Activated naive CD4-positive, alpha-beta T cell treated with anti-CD3 and anti-CD28 coated beads, Interleukin-2, amount 10 ng/mL, durations not matched to agents 7 days and 5 days (primary cell): ENCODE measurements at places on chromosomes 2 and 18.

DNA sequence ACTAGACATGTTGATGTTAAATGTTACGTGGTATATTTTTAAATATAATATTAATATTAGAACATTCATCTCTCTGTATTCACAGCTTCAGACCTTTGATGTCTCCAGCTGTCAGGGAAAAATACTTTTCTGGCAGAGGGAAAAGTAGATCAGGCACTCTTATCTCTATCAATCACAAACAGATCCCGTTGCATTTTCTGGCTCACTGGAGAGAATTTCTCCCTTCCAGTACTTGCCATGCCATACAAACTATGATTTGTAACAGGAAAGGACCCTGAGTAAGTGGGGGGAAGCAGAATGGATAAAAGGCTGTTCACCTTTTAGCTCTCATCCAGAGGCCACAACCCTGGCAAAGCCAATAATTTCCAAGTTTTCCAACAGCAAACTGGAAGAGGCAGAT lies 158.0 kb downstream of the TCF4 start:
- DNase-seq = no peak

DNA sequence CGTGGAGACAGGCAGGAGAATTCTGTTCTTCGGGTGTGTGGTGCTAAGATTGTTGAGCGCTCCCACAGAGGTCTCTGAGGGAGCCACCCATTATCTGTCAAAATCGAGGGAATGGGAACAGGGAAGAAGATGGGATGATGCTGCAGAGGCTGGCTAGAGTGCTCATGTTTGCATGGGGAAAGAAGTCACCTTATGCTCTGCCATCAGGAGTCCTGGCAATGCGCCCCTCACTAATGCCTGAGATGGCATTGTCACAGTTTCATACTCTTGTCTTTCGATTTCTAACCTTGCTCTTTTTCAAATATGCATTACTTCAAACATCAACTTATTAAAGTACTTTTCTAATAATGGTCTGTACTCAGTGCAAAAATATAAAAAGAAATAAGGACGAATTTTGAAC lies 463.3 kb upstream of the CELF4 start:
- no peak for DNase-seq

DNA sequence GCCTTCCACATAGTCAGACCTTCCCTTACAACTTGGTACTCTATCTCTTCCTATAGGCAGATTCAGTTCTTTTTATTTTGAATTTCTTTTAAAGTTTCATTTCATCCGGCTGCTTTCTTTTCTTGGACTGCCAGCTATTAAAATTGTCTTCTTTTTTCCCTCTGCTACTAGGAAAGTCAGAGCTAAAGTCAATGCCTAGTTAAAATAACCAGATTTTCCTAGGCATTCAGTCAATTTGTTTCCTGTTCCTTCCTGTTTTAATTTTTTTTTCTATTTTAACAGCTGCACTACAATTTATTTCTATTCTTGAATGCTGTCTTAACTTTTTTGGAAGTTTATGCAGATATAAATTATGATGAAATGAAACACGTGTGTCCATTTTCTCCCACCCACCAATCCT lies 84.8 kb downstream of the EVA1A start:
- DNase-seq = no peak

GRCh38 chr2:20578895-20579825 lies 71.7 kb downstream of the HS1BP3 start:
- no peak for DNase-seq

GRCh38 chr2:64655873-64656272 lies 2.2 kb upstream of the SERTAD2 start:
- DNase-seq = no peak

GRCh38 chr2:3148716-3149115 lies 228.9 kb downstream of the EIPR1 start:
- DNase-seq = no peak

DNA sequence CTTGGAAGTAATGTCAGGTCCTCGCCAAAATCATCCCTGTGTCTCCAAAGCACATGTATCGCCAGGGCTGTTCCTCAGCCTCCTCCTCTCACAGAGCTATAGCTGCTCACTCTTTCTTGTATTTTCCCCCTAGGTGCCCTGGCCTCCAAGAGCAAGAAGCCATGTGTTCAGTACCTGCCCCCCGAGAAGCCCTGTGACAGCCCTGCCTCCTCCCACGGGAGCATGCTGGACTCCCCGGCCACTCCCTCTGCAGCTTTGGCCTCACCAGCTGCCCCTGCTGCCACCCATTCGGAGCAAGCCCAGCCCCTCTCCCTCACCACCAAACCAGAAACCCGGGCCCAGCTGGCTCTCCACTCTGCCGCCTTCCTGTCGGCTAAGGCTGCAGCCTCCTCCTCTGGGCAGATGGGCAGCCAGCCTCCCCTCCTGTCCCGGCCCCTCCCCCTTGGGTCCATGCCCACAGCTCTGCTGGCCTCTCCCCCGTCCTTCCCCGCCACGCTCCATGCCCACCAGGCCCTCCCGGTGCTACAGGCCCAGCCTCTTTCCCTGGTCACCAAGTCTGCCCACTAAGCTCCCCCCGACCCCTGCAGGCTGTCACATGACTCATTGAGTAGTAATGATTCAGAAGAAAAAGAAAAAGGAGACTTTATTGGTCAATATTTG lies 18.8 kb downstream of the TGOLN2 start:
- no peak for DNase-seq

DNA sequence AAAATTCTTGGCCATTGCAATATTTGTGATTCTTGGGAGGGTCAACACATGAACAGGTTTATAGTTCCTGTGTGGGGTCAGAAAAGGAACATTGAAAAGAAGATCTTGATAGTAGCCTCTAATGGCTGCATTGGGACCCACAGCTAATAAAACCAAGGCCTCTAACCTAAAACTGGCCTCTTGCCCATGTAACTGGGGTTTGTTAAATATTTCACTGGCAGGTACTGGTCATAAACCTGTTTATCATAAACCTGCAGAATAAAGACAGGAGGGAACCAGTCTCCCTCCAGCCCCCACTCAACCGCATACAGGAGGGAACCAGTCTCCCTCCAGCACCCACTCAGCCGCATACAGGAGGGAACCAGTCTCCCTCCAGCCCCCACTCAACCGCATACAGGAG lies 125.3 kb downstream of the PXDN start:
- no peak for DNase-seq

- no peak for DNase-seq
Measured at GRCh38 chr2:149033716-149034115, 4.8 kb upstream of the LYPD6B start.

- no peak for DNase-seq
Measured at GRCh38 chr2:230220347-230220969, 674 bp upstream of the SP110 start.

DNA sequence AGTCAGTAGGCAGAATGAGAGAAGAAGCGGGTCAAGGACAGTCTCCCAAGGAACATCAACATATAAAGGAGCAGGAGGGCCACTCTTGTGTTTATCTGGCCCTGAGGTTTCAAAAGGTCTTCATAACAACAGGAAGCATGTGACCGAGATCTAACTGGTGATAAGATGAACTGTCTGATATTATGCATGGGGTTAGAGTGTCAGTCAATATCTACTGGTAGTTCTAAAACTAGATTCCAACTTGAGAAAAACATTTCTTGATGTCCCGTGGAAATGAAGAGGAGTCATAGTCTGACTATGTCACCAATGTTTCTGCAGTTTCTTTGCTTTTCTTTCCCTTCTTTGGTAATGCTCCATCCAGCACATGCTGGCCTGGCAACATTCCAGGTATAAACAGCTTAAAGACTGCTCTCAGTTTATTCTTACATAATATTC lies 77.5 kb upstream of the ITPRID2 start:
- no peak for DNase-seq

GRCh38 chr2:25365241-25365640 lies 23.5 kb upstream of the DNMT3A start:
- no peak for DNase-seq
